ENCODE measurements at places on chromosomes 2 and 18.

GRCh38 chr18:74360852-74361655 is 45.4 kb downstream of the C18orf63 start:
- no peak for DNase-seq

- DNase-seq: peak; percentile 11
Observed at GRCh38 chr18:28256166-28256565, 79.2 kb upstream of the CDH2 start.

DNA sequence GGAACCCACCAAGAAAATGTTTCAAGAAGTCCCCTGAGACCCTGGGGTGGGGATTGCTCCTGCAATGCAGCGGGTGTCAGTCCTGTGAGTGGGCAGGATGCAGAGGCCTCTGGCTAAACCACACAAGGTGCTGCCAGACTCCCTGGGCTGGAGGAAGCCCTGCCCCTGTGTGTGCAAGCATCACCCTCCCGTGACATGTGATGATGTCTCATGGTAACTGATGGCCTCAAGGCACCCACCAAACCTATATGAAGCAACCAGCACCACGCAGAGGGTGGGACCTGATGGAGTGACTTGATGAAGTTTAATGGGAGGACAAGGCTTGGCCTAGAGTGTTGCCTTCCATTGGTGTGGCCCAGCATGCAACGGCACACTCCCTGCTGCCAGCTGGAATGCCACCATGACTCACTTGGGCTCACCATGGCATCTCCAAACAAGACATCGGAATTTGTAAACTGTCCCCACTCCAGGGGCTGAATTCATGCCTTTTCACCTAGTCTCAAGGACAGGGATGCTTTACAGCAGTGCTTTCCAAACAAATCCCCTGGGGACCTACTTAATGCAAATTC is 8.7 kb upstream of the SLC14A1 start:
- DNase-seq: peak; percentile 27

DNA sequence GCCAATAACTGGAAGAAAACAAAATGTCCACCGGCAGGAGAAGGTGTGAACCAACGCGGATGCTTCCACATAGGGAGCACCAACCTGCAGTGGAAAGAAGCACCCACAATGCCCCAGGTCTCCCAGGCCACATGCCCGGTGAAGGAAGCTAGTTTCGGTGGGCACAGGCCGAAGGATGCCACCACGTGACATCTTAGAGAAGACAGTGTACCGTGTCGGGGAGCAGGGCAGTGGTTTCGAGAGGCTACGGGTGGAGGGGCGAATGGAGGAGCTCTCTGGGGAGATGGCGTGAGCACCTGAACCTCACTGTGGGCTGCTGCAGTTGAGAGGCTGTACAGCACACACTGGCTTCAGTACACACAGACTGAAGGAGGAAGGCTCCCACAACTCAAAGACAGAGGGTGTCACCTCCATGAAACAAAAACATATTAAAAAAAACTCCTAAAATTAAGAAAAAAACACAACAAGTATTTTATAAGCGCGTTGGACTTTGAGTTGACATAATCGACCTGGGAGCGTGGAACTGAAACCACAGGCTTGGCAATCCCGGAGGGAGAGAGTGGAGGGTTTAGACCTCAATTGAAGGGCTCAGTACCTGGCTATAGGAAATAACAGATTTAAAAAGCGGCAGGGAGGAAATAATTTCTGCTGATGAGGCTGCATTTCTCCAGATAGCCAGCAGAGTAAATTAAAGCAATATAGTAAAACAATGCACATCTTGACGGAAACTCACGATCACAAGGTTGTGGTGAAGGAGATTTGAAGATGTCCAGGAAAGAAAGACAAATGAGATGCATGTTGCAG is 160.1 kb downstream of the RTP5 start:
- DNase-seq: no peak

DNA sequence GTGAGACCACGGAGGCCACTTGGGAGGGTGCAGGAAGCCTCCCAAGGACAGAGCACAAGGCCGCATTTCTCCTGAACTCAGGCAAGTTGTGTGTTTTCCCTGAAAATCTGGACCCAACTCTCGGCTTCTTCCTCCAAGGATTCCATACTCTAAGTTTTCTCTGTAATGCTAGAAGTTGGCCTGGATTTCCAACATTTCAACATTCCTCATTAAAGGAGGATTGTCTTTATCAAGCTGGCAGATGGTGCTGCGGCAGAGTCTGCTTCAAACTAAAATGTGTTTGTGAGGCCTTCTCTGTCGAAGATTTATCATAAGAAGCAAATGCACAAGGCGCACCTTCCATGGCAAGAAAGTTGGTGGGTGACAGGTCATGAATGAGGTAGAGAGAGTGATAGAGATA is 94.4 kb upstream of the SATB2 start:
- no peak for DNase-seq

- no peak for DNase-seq
Observed at GRCh38 chr2:118889995-118890394, 42.5 kb upstream of the EN1 start.

DNA sequence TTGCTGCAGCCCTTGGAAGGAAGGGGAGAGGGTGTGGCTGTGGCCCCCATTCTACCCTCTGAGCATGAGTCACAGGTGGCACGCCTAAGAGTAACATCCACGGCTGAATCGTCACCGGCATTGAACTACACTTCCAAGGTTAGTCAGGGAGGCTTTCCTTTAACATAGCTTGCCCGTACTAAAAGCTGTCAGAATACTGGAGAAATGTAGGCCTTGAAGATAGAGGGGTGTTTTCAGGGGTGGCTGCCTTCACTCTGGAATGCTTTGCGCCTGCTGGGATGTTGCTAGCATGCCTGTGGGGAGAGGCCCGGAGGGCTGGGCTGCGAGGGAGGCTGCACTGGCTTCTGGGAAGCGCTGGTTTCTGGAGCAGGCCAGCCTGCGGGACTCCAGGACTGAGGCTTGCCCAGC is 333.7 kb downstream of the AGAP1 start:
- DNase-seq: peak; percentile 49

DNA sequence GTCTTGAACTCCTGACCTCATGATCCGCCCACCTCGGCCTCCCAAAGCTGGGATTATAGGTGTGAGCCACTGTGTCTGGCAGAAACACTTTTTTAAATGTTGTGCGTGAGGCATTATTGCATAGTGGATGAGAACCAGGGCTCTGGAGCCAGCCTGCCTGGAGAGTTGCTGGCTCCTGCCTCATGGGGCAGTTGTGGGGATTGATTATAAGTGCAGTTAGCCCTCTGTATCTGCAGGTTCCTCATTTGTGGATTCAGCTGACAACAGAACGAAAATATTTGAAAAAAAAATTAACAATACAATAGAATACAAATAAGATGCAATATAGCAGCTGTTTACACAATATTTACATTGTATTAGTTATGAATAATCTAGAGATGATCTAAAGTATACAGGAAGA is 129.4 kb upstream of the EML6 start:
- no peak for DNase-seq

DNA sequence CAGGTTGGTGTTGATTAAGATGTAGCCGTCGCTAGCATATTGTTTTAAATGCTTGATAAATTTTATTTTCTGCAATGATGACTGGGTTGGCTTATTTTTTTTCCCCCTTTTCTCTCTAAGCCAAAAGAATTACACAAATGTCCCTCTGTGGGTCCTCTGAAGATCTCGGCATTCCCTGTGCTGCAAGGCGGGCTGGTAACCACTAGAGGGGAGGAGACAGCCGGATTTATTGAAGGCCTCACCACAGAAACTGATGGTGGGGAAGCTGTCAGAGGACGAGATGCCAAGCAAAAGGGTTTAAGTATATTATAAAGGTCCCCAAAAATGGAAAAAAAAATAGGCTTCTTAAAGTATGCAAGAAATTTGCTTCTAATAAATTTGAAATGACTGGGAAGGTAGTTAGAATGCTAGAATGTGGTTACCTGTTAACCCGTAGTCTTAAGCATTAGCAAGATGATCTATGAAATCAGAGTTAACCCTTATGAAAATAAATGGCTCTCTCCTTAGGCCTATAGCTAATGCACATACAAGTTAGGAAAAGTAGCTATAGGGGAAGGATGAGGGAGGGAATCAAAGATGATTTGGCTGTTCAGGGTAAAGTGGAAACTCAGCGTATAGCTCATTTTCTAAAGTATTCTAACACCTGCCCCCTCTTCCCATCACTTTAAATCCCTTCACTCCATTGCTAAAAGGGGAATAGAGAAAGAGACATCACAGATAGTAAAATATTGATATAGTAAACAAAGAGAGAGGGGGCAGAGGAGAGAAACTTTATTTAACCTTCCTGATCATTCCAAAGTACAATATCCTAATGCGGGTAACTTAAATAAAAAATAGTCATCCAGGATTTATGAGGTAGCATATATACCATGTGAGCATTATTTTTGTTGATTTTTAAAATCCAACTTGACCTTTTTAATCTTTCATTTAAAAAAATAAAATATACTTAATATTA is 894.5 kb upstream of the POU3F3 start:
- DNase-seq: no peak

GRCh38 chr2:7648221-7648795 is 731.1 kb downstream of the RNF144A start:
- DNase-seq: no peak

GRCh38 chr2:5594249-5594695 is 97.9 kb upstream of the SOX11 start:
- no peak for DNase-seq
